Activated CD8-positive, alpha-beta memory T cell treated with anti-CD3 and anti-CD28 coated beads, Interleukin-2, amount 10 ng/mL, durations not matched to agents 7 days and 5 days (primary cell): ENCODE measurements at places on chromosomes 2 and 18. TPM values are rescaled to one million over a fixed set of nuclear protein-coding genes. Genes with fewer than 3 reads are reported as not detected.

GRCh38 chr2:222882484-222882928, 21.7 kb downstream of the ACSL3 start:
- peaks cover 10% of the 10 kb centered on the region for H3K4me1 ChIP-seq
- H3K4me3 ChIP-seq: no peak overlapping the region
- no peaks in the 10 kb centered on the region for H3K27me3 ChIP-seq

GRCh38 chr2:153005071-153005730, 286.8 kb downstream of the ARL6IP6 start:
- no peak overlapping the region for H3K27ac ChIP-seq
- no peaks in the 10 kb centered on the region for H3K27me3 ChIP-seq
- H3K36me3 ChIP-seq: no peaks in the 10 kb centered on the region
- no peak overlapping the region for H3K4me3 ChIP-seq

The RGPD8 gene
- 13.1 TPM for total RNA-seq

- no peak for DNase-seq
- peaks cover 4% of the 10 kb centered on the region for H3K4me1 ChIP-seq
- H3K27me3 ChIP-seq: no peaks in the 10 kb centered on the region
Observed at GRCh38 chr2:30110773-30111172, 36.0 kb upstream of the YPEL5 start.

- H3K27me3 ChIP-seq: no peaks in the 10 kb centered on the region
- H3K27ac ChIP-seq: no peak overlapping the region
- H3K4me3 ChIP-seq: no peak overlapping the region
- H3K36me3 ChIP-seq: peaks cover 38% of the 10 kb centered on the region
- peaks cover 47% of the 10 kb centered on the region for H3K4me1 ChIP-seq
Observed at GRCh38 chr2:47896450-47896968, 9.8 kb downstream of the FBXO11 start.
